HFFc6 (cell line): ENCODE measurements at places on chromosomes 2 and 18. TPM values are rescaled to one million over a fixed set of nuclear protein-coding genes. Genes with fewer than 3 reads are reported as not detected.

DNA sequence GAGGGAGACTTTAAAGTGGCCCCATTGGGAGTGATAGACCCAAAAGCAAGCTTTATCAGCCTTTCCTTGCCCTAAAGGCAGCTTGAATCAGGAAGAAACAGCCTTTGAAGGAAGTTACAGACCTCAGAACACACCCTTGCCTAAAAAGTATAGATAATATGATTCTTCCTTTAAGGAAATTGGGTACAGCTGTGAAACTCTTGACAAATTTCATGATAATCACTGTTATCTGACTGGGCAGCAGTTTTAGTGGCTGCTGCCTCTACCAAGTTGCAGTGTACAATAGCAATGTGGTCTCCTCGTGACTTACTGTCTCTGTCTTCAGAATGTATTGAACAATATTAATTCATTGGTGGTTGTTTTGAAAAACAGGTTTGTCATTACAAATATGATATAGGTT, 16.7 kb downstream of the HOXD1 start:
- no peak for DNase-seq

DNA sequence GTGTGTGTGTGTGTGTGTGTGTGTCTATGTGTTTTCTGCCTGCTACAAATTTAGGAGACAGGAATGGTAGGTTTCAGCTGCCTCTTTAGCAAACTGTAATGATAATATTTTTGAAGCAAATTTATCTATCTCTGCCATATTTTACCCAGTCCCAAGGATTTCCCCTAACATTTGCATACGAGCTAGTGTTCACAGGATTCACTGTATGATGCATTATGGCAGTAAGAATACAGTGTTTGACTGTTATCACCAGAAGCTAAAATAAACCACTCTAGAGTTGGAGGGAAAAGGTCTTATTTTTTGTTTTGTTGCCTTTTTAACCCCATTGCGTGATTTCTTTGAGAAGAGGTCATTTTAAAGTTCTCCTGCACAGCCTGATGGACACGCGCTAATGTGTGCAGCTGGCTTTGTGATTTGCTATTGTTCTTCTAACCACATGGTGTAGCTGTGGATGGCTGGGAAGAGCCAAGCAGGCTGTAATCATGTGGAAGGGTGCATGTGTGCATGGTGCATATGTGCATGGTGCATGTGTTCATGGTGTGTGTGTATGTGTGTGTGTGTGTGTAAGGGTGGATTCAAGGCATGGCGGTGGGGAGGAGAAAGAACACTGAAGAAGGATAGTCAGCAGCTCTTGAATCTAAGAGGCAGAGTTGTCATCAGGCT, 62.4 kb downstream of the PLB1 start:
- no peak for DNase-seq

The SMAD7 gene
- total RNA-seq, result 29.1 to 37.4 TPM (median 33.2 TPM) in 3 replicates

DNA sequence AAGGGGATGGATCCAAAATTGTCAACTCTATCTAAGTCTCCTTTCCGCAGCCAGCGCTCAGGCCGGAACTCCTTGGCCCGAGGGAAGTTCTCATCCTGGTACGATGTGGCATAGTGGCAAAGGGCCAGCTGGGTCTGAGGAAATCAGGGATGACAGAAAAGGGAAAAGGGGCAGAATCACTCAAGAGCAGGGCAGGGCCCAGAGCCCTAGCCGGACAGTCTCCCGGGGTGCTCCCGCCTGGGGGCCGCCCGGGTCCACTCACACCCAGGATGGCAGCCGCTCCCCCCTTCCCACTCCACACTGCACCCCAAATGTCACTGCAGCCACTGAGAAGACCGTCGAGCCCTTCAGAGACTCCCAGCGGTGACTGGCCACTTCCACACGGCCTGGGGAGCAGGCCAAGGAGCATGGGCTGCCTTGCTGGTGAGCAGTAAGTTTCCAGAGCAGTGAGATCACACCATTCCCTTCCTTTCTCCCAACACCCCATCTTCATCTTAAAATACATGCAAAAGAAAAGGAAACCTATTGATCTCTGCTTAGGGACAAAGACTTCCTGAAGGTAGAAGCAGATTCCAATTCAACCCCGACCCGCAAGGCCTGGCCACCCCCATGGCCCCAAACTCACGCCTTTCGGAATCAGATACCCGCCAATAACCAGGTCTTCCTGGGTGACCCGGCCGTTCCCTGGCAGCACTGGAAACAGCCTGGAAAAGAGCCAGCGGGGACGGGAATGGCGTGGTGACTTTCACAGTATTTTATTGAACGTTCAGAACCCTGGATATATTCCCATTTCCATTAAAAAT, 26.7 kb downstream of the CYP27C1 start:
- no peak for DNase-seq

The CEBPZ gene
- total RNA-seq, result 32.8 to 44.1 TPM (median 36.9 TPM) in 3 replicates

DNA sequence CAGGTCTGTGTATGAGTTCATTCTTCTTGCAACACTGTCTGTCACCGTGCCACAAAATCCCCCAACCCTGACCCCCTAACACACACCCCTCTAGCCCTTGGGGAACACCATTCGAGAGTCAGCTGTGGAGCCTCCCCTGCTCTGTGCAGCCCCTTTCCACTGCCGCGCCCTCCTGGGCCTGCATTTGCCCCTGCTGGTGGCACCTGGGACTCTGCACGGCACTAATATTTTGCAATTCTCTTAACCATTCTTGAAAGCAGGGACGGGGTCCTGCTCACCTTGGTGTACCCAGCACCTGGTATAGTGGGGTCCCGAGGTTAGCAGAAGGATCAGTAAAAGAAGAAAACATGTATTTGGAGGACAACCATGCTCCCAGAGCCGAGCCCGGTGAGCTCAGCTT, 124.0 kb downstream of the HDAC4 start:
- DNase-seq, result no peak

GRCh38 chr2:8049851-8050571, 631.8 kb upstream of the ID2 start:
- no peak for DNase-seq

GRCh38 chr2:10561288-10562035, 113.3 kb upstream of the ODC1 start:
- no peak for DNase-seq

The SP140 gene
- total RNA-seq, result 1.0 to 1.6 TPM (median 1.1 TPM) in 3 replicates

The L3MBTL4 gene
- not detected in 2 replicates for total RNA-seq

GRCh38 chr18:76487070-76487469, 8.0 kb downstream of the ZNF516 start:
- no peak for DNase-seq

DNA sequence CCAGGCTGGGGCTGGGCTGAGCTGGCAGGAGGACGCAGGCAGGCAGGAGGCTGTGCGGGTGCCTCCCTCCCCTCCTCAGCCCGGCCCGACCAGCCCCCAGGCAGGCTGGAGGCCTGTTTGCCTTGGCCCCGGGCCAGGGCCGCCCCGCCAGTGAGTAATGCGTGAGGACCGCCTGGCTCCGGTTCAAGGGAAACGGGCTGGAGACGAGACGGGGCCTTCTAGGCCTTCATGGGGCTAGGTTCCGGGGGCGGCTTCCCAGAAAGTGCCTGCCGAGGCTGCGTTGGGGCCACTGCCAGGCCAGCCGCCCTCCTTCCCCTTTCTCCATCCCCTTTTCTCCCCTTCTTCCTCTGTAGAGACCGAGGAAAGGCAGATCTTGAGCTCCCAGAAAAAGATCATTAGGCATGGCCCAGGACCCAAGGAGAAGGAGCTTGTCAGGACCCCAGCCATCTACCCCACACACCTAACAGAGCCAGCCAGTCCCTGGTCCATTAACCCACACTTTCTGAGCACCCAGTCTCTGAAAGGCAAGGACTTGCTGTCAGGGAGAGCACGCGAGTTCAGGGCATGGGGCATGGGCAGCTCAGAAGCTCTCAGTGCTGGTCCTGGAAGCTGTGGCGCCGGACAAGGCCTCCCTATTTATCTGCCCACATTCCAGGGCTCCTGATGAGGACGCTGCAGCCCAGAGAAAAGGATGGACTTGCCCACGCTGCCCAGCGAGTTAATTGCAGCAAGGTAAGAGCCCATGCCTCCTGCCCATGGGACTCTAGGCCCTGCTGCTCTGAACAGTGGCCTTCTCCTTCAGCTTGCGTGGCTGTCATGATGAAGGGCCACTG, 48.5 kb downstream of the SMAD7 start:
- peak; percentile 83 for DNase-seq

The GCG gene
- total RNA-seq, result not detected in 3 replicates

DNA sequence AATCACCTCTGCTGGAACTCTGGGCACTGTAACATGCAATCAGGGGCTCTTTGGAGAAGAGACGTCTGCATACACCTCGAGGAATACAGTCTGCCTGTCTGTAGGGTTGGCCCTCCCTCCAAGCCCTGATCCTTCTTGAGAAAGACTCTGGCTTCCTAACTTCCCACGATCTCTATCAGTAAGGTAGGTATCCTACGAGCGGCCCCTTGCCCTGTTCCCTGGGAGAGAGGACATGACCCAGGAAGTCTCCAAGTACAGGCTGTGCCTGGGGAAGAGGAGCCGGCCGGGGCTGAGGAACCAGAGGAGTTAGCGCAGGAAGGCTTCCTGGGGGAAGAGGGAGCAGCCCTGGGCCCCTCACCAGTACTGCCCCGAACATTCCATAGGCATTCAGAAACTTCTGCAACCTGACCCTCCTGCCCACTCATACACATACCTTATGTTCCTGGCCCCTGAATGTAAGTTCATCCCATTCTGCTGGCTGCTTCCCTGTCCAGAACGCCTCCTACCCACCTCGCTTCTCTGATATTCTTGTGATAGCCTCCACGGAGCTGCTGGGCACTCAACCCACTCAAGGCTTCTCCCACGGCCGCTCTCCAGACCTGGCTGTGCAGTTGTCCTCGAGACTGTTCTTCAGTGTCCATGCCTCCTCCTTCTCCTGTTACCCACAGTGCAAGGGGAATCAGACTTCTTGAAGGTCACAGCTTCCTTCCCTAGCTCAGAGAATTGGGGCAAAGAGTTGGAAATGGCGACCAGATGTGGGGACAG, 116.1 kb downstream of the CYP26B1 start:
- no peak for DNase-seq
